ENCODE measurements at places on chromosomes 6 and 20.

- no peak for DNase-seq
These were observed 287.4 kb downstream of the CD109 start for GRCh38 chr6:73983367-73983766.

- no peak for DNase-seq
These were observed 31.7 kb upstream of the OSTM1 start for GRCh38 chr6:108106261-108106660.

DNA sequence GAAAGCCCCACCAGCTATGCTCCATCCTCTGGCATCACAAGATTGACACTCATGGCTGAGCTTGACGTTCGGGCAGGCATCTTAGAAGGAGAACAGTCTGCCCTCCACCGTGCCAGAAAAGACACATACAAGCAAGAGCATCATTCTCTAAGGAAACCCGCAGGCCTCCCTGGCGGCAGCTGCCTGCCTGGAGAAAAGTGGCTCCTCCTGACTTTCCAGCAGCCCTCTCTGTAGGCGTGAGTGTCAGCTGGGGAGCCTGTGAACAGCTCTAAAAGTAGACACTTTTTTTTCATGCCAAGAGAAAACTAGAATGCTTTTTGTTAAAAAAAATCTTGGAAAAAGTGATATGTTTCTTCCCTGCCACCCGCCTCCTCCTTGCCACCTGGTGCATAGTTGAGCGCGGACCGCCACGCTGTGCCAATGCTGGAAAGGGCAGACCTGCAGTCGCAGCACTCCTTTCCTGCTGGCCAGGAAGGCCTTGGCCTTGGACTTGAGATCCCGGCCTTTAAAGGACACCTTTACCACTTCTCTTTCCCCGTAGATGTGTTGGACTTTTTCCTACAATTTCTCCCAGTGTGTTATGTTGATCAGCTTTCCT, 29.7 kb upstream of the INSM1 start:
- no peak for DNase-seq

DNA sequence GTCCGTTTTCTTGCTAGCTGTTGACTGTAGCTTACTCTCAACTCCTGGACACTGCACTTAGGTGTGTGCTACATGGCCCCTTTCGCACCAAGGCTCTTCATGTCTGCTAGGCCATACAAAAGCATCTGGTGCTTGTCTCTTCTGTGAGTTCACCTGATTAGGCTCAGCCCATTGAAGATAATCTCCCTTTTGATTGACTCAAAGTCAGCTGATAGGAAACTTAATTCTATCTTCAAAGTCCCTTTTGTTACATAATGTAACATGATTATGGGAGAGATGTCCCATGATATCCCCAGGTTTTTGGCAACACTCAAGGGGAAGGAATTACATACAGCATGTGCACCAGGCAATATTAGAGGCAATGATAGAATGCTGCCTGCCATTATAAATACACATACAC, 263.0 kb upstream of the JAG1 start:
- DNase-seq: no peak

Measured in Karpas-422 (cell line).